SHP77 (cell line): ENCODE measurements at places on chromosomes 3 and 15.
A peak's percentile ranks its signal among the peaks of the same experiment; 100 is the strongest.

- no peak for DNase-seq
Measured at GRCh38 chr15:34018021-34018645, 20.9 kb downstream of the AVEN start.

- DNase-seq, result no peak
Measured at GRCh38 chr3:187000711-187001151, 70.4 kb downstream of the ST6GAL1 start.

DNA sequence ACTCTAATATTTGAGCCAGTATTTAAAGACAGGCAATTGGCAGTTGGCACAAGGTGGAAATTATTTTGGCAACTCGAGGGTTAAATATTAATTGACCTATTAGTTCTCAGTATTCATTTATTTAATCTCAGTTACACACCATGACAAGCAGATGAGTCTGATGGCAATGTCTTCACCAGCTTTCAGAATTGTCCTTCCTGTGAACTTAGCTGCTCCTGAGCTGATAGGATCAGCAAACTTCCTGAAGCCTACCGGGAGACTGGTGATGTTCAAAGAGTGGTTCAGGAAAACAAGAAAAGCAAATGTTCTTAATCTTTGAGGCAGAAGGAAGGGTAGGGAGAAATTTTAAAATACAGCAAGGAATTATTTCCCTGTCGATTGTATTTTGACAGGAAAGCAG is 522.2 kb downstream of the SOX2 start:
- DNase-seq, result no peak

GRCh38 chr15:58465866-58466517 is 34.2 kb downstream of the LIPC start:
- no peak for DNase-seq

GRCh38 chr3:152381881-152382295 is 113.2 kb downstream of the MBNL1 start:
- DNase-seq, result no peak

DNA sequence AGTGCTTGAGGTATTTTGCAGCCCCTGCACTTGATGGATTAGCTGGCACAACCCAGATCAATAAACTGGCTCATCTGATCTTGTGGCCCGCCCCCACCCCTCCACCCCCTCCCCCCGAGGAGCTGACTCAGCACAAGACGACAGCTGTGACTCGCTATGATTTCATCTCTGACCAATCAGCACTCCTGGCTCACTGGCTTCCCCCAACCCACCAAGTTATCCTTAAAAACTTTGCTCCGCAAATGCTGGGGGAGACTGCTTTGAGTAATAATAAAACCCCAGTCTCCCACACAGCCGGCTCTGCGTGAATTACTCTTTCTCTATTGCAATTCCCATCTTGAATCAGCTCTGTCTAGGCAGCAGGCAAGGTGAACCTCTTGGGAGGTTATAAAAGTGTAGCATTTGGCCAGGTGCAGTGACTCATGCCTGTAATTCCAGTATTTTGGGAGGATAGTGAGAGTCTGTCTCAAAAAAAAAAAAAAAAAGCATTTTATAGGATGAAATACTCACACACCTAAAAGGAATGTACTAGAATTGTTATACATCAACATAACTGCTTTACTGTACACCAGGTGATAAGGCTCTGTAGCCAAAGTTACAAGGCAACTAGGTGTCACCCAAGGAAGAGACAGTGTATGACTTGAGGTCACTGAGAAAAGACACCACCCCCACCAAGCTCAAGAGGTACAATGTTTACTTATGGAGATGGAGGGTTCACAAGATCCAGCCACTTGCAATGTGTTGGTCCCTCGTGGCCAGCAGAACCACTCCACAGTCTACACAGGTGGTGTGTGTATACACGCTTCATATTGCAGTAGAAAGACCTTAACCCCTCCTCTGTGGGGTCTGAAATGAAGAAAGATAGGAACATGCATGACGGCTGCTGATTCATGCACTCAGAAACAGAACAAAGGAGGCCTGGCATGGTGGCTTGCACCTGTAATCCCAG is 8.6 kb downstream of the ZNF445 start:
- no peak for DNase-seq

DNA sequence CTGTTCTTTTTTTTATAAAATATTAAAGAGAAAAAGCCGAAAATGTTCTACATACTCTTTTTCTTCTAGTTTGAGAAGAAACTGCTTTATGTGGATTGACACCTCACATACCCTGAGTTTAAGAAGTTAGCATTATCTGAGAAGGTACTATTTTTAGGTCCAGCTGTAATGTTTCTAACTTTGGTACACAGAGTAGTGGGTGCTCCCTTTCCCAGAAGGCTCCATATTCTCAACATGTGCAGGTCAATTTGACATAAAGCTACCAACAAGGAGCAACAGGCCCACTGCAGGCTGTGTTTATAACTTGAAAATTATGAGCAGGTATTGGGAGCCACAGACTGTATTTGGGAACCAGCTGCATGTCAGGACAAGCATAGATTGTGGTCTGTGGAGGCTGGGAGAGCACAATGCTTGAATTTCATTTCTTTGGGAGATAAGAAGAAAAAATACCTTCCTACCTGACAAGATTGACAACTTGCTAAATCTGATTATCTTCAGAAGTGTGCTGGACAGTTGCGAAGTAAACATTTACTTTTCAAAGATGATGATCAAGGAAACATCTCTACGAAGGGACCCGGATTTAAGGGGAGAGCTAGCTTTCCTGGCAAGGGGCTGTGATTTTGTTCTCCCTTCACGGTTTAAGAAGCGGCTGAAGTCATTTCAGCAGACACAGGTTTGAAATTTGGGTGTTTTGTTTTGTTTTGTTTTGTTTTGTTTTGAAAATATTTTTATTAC is 57.2 kb downstream of the PPP2R3A start:
- no peak for DNase-seq

DNA sequence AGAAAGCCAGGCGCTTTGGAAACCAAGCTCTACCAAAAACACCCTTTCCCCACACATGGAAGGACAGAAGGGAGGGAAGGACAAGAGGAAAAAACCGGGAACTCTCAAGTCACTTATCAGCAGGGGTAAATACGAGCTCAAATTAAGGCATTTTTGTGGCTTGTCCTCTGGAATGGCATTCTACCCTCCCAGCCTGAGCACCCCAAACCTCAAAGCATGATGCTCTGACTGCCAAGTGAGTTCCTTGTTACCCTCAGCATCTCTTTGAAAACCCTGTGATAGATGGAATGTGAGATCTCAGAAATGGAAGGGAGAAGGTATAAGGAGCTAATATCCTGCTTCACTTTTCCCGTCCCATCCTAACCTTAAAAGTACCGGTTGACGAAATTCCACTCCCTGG is 8.1 kb upstream of the CSPG5 start:
- no peak for DNase-seq

- no peak for DNase-seq
Measured at GRCh38 chr15:42402455-42403205, 43.3 kb downstream of the CAPN3 start.

DNA sequence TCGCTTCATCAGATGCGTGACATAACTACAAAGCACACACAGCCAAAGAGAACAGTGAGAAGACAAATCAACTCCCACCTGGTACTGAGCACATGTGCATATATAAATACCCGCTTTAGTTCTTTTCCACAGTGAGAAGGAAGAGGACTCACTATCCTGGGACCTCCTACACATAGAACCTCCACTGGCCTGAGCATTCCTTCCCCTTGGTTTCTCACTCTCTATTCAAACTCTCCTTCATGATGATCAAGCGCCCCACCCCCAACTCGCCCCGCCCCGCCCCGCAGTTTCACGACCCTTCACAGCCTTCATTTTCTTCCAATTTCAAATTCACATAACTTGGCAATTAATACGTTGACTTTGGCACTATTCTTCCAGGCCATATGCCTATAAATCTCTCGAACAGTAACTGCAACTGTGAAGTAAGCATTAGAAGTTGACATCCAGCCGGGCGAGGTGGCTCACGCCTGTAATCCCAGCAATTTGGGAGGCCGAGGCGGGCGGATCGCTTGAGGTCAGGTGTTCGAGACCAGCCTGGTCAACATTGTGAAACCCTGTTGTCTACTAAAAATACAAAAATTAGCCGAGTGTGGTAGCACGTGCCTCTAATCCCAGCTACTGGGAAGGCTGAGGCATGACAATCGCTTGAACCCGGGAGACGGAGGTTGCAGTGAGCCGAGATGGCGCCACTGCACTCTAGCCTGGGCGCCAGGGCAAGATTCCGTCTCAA is 1.1 kb downstream of the RPS17 start:
- no peak for DNase-seq

GRCh38 chr3:28916713-28917499 is 364.0 kb upstream of the RBMS3 start:
- peak; percentile 55 for DNase-seq

DNA sequence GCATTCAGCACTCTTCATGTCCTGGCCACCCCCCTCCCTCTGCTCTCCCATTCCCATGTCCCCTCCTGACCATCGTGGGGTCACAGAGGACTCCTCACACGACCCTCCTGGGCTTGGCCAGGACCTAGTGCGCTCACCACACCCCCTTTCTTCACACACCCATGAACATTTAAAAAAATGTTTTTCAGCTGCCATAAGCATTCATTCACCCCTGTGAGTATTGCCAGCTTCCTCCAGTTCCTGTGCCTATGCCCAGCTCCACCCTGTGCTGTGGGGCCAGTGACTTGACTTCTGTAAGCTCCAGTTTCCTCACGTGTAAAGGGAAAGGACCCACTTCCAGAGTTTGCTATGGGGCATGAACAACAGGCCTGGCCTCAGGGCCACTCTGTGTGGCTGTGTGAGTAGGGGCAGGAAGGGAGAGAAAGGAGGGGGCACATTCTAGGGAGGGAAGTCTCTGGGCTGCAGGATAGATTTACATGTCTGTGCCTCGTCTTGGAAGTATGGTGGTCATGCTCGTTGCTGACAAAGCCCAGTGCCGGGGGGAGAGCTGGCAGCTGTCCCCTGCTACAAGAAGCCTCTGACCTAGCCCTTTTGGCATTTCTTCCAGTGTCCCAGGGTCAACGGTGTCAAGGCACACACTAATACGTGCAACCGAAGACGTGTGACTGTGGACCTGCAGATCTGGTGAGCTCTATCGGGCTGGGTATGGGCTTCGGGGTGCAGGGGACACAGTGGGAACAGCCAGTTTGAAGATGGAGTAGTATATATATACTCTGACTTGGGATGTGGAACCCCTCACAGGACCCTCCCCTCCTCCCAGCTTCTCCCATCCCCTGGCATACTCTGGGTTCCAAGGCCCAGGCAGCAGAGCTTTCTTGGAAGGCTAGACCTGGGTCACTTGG is 22.8 kb downstream of the ESYT3 start:
- DNase-seq, result no peak

DNA sequence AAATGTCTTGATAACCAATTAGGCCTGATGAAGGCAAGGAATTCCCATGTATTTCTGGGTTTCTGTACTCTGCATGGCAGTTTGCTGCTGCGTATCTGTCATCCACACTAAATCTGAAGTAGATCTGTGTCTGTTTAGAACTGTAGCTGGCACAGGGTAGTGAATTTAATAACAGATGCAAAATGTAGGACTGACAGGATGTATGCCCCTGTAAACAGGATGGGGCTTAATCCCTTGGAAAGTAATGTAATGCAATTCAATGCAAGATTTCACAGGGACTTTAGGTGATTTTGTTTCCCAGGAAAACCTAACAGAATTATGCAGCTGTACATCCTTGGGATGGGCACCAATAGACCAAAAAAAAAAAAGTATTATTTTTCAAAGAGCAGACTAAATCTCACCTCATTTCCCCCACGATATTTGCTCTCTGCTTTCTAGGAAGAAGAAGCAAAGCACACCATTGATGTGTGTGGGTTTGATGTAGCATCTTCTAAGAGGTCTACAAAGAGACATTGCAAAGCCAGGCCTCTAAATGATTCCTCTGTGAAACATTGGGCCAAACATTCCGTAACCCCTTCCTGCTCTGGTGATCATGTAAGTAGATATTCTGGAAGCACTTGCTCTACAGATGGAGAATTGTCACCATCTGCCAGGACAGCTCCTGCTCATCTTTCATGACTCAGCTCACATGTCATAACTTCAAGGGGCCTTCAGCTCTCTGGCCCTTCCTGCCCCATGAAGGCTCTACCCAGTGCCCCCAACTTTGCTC is 464.3 kb upstream of the RGMA start:
- DNase-seq, result no peak

DNA sequence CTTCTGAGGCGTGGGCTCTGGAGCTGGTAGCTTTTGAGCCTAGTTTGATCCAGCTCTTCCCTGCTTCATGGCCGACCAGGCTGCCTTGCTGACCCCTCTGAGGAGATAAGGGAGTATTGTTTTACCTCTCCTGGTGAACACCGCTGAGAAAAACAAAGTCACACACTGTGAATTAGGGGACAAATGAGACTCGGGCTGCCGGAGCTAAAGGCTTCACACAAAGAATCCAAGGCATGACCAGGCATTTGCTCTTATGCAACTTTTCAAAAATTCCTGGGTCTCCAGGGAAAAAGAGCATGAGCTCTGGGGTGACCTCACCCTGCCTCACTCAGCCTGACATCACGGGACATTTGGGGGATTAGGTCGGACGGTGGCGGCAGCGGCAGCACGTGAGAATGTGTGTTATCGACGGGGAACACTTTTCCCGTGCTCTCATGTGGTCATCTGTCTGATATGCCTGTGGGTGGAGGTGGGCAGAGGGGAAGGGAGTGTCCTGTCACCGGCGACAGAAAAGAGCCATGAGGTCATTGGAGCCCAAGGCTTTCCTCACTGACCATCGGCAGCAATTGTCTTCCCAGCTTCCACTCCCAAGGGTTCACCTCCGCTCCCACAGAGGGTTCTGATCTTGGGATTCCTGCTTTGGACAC is 61.0 kb downstream of the TMEM44 start:
- no peak for DNase-seq

GRCh38 chr3:136353461-136353860 is 103.3 kb downstream of the PCCB start:
- DNase-seq, result no peak

DNA sequence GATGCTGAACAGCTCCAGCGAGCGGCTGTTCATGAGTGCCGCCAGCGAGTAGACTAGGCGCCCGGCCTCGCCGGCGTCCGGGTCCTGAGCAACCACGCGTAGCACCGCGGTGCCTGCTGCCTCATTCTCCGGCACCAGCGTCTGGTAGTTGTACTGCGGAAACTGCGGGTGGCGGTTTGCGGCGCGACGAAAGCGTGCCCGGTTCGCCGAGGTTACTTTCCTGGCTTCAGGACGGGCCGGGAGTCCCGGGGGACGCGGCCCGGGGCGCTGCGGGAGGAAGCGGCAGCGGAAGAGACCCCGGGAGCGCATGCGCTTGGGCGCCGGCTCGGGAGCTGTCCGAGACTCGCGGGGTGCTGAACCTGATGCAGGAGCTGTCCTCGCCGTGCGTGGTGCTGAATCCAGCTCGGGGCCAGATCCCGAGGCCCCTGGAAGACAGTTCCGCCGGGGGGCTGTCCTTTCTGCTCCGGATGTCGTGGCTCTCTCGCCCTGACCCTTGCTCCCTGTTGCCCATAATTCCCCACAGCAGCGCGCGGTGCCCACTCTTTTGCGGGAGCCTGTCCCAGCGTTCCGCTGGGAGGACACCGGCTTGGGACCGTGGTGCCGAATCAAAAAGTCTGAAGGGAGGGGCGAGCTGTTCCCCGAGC is 1.1 kb downstream of the CELSR3 start:
- DNase-seq, result no peak

- DNase-seq, result no peak
Measured at GRCh38 chr3:127139601-127140500, 53.1 kb upstream of the PRR23E start.

GRCh38 chr15:76799760-76800159 is 105.4 kb downstream of the SCAPER start:
- no peak for DNase-seq
